NCI-H187 (cell line): ENCODE measurements at places on chromosomes 3 and 15.

- no peak for DNase-seq
Observed at GRCh38 chr3:69485489-69485888, 99.6 kb upstream of the FRMD4B start.

DNA sequence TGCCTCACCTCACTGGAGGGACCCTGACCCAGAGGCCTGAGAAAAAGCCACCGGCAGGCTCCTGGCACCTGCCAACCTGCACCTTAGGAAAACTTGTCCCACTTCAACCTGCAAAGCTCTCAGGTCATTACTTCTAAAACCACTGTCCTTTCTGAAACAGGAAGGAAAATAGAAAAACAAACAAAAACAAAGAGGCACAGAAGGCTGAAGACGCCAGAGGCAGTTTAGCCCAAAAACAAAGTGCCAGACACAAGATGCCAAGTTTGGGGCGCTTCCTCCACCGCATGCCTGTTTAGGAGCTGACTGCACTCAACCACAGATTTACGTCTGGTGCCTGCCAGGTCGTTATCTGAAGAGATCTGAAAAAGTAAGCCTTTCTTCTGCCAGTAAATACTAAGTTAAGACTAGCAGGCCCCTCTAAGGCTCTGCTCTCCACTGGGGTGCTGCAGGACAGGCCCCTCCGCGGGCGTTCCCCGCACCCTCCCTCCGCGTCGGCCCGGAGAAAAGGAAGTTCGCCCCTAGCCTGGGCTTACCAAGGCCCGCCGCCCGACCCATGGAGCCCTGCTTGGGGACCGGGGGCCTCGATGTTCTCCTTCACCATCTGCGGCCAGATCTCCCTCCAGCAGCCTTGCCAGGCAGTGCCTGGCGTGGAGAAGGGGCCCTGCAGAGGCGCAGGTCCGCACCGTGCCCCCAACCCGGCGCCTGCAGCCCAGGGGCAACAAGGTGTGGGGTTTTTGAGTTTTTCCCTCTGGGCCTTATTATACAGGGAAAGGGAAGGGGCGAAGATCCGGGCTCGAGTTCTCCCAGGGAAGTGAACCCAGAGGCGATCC is 1.3 kb downstream of the GOLGA8A start:
- DNase-seq = no peak

DNA sequence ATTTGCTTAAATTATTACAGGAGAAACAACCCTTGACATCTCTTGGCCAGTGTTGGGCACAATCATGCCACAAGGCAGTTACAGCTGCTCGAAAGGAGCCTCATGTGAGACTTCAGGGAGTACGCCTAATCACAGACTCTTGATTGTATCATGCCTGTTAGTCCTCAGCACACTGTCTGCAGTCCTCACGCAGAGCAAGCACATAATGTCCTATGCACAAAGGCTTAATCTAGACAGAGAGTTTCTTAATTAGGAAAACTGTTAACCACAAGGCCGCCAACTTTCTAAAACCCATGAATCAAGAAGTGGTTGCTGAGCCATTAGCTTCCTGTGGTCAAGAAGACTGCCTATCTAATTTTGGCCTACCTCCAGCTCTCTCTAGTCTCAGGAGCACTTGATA is 172.0 kb downstream of the UNC13C start:
- DNase-seq = no peak

GRCh38 chr3:12953201-12953995 is 112.0 kb upstream of the RPL32 start:
- DNase-seq = no peak

DNA sequence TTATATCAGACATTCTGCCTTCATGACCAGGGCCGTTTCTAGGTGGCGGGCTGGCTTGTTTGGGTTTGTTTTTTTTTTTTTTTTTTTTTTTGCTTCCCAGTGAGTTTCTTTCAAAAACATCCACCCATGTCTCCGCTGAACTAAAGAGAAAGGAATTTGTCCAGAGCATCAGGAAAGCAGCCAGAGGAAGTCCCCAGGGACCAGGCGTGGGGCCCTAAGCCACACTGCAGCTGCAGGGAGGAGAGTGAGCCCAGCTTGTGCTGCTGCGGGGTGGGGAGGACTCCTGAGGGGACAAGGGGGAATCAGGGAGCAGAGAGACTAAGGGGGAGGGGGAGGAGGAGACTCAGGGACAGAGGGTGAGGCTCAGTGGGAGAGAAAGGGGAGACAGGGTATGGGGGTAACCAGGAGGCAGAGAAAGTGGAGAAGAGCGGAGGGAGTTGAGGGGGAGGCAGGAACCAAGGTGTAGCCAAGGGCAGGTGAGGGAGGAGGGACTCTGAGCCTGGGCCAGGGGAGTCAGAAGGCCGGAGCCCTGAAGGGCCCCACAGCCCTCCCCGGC is 49.5 kb downstream of the CYP11A1 start:
- DNase-seq = peak; percentile 76

GRCh38 chr3:117565777-117566176 is 856.2 kb downstream of the TUSC7 start:
- DNase-seq = no peak

GRCh38 chr15:31869686-31870307 is 160.5 kb upstream of the CHRNA7 start:
- no peak for DNase-seq

DNA sequence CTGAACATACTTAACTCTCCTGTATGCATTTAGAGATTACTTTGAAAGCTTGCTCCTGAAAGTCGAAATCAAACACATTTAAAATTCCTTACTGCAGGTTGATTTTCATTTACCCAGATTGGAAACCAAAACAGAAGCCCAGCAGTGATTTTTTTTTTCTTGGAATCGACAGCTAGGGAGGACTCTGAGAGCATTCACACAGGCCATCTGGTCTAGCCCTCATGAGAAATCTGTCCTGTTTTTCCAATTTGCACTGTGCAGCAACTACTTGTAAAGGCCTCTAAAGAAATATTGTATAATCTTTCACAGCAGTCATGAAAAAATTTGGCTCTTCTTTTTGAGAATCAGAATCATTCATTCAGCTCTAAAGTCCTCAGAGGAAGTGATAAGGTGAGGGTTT is 179.2 kb downstream of the KCNAB1 start:
- DNase-seq = no peak

DNA sequence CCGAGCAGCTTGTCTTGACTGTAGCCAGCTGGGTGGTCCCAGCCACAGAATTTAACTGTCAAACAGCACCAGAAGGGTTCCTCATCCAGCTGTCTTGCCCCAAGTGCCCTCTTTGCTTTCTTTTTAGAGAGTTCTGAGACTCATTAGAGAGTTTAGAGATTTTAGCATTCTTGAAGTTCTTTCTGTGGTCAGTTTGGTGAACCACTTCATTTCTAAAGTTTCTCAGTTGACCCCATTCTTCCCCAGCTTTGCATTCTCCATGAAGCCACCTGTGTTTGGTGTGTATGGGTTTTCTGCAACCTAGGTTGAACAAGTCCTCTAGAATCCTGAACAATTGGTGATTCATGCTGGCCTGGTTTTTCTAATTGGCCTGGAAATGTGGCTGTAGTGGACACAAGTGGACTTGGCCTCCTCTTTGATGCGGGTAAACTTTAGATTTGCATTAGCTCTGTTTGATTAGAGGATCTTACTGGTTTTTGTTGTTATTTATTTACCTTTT is 33.7 kb downstream of the FLNB start:
- no peak for DNase-seq

GRCh38 chr3:128492671-128493569 is at the start of gene GATA2:
GATA2 (minus strand) TSS chr3:128493201; CDS start chr3:128487031, 6,170 bp downstream.
- no peak for DNase-seq

GRCh38 chr15:80003171-80003570 is 32.2 kb upstream of the BCL2A1 start:
- no peak for DNase-seq

- DNase-seq = no peak
Observed at GRCh38 chr3:132569153-132569552, 27.9 kb upstream of the ACKR4 start.

GRCh38 chr3:73192036-73192738 is 130.7 kb downstream of the EBLN2 start:
- DNase-seq = no peak

DNA sequence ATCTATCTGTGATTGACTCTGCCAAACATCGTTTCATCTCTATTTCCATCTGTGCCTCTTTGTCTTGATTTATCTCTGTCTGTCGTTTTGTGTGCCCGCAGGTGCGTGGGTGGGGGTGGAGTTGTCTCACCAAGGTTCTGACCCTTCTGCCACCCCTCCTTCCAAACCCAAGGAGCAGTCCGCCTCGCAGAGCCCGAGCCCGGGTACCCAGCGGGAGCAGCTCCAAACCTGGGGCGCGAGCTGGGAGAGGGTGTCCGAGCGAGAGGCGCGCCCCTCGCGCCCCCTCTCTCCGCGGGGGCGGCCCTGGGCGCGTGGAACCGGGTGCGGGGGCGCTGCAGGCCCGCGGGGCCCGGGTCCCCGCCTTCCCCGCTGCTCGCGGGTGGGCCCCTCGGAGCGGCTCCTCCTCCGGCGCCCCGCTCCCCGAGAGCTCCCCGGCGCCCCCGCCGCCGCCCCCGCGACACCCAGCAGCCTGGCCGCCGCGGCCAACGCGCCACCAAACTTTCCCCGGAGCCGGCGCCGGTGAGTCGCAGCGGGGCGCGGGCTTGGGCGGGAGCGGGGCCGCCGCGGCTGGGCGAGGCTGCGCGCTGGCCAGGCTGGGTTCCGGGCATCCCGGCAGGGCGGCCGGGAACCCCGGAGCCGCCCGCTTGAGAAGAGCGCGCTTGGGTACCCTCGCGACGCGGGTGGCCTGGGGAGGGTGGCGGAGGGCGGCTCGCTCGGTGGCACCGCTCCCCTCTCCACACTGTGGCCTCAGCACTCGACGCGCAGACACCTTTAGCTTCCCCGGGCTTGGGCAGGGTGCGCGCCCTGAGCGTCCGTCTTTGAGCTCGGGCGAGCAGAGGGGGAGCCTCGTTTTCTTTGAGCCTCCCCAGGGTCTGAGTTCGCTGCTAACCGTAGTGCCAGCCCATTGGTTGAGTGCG is at the start of gene HRH1:
TSS of gene HRH1 (plus strand) at position 458 of the 917 bp plus-strand sequence. CDS start 104,545 bp downstream, outside the sequence.
- DNase-seq = no peak

DNA sequence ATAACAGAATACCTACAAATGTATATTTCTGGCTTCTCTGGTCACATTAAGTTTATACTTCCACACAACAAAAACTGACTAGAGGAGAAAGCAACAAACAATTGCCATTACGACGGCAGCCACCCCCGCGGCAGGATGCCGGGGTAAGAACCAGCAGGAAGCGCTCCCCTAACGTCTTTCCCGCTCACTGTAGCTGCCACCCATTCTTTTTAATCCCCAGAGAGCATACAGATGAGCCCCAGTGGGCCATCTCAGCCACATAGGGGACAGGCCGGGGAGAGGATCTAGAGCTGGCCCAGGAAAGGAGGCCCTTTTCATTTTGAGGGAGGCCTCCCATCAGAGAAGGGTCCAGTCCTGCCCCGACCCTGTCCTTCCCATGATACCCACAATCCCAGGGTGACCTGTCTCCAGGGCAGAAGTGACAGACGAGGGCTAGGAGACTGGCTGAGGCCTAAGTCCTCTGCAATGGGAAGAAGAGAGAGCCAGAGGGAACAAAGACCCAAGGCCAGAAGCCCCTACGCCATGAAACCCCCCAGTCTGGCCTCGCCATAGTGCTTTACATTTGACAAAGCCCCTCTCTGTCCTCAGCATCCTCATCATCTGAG is 3.6 kb upstream of the CALML4 start:
- DNase-seq = no peak

- no peak for DNase-seq
Observed at GRCh38 chr3:169835533-169835932, 22.8 kb upstream of the LRRC34 start.

- DNase-seq = no peak
Observed at GRCh38 chr15:62606376-62607113, 436.0 kb upstream of the TPM1 start.
